Activated CD8-positive, alpha-beta T cell treated with anti-CD3 and anti-CD28 coated beads, Interleukin-2, amount 10 ng/mL, durations not matched to agents 7 days and 5 days (primary cell): ENCODE measurements at places on chromosomes 16 and 17. TPM values are rescaled to one million over a fixed set of nuclear protein-coding genes. Genes with fewer than 3 reads are reported as not detected.

TOB1 gene
- 47.6 TPM for total RNA-seq

ITGB4 gene
- 2.0 TPM for total RNA-seq

CCL8 gene
- total RNA-seq = not detected

MT1E gene
- total RNA-seq = 65.0 TPM

ZNF668 gene
- 20.8 TPM for total RNA-seq

PEX12 gene
- 4.0 TPM for total RNA-seq

GP2 gene
- total RNA-seq = not detected

FDXR gene
- 35.5 TPM for total RNA-seq

CDH8 gene
- total RNA-seq = not detected

PPP1R27 gene
- total RNA-seq = not detected

CCL7 gene
- not detected for total RNA-seq

BFAR gene
- total RNA-seq = 65.1 TPM

GAS2L2 gene
- total RNA-seq = not detected

MT4 gene
- not detected for total RNA-seq

PLA2G10 gene
- total RNA-seq = not detected

APPBP2 gene
- total RNA-seq = 27.2 TPM

PLA2G15 gene
- 9.4 TPM for total RNA-seq

MBTD1 gene
- 10.4 TPM for total RNA-seq
